Activated naive CD4-positive, alpha-beta T cell (primary cell): ENCODE measurements at places on chromosomes 4 and X.

GRCh38 chr4:145011636-145012035 is 86.4 kb downstream of the ANAPC10 start:
- no peak for DNase-seq

- DNase-seq, result no peak
Measured at GRCh38 chr4:147409350-147409749, 71.5 kb upstream of the EDNRA start.

DNA sequence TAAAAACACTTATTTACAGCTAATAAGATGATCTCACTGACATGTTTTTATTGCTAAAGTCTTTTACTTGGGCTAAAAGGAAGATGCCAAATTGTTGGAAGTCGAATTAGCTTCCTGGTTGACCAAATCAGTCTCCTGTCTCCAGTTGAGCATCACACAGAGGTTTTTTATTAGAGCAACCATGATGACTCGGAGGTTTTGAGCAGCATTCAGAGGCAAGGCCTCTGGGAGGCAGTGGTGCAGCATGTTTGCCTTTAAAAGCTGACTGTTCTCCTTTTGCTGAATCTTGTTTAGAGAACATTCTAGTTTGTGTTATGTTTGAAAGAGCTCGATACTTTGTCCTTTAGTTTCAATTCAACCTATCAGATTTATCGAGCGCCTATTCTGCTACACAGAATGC is 2.1 kb downstream of the UCHL1 start:
- DNase-seq, result no peak

- DNase-seq, result no peak
Measured at GRCh38 chr4:114562176-114562904, 36.3 kb upstream of the UGT8 start.

- DNase-seq, result no peak
Measured at GRCh38 chr4:15020502-15021286, 18.4 kb downstream of the CPEB2 start.

GRCh38 chr4:88216395-88216794 is 58.0 kb upstream of the ABCG2 start:
- no peak for DNase-seq

- DNase-seq, result no peak
Measured at GRCh38 chr4:93746031-93746430, 82.5 kb upstream of the ATOH1 start.

DNA sequence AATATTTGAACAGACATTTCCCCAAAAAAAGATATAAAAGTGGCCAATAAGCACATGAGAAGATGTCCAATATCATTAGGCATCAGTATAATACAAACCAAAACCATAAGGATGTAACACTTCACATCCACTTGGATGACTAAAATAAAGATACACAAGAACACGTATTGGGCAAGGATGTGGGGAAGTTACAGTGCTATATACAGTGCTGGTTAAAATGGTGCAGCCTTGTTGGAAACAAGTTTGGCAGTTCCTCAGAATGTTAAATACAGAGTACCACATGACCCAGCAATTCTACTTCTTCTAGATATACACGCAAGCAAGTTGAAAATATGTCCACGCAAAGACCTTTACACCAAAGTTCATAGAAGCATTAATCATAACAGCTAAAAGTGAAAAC is 58.9 kb downstream of the HAUS3 start:
- DNase-seq, result no peak

DNA sequence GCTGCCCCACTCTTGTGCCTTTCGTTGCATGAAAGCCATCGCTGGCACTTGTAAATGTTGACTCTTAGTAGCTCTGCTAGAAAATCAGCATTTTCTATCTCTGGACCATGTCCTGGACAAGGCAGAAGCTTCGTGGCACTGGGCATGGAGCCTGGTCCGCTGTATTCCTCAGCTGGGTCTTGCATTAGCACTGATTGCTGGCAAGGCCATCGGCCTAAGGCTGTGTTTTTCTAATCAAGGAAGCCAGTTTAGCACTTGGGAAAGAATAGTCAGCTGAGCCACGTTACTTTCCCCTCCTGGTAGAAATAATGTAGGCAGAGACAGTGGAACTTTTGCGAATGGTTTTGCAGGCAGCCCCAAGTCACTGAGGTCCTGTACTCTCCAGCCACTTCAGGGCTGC is 180.2 kb upstream of the EOLA2 start:
- no peak for DNase-seq

GRCh38 chrX:57289089-57289488 is 2.6 kb downstream of the FAAH2 start:
- no peak for DNase-seq

DNA sequence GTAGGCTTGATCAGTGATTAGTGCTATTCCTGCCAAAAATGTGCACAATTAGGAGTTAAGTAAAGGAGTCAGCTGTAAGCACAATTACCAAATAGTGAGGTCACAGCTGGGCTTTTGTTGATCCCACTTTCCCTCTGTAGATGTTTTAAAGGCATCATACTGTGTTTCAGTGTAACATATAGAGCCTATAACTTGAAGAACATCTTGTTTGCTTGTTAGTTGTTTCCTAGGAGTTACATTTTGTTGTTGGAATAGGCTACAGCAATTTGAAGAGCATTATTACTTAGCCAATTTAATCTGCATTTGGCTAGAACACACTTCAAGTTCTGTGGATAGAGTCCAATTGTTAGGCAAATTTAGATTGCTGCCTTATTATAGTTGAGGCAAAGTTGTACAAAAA is 210.7 kb upstream of the MAD2L1 start:
- DNase-seq, result no peak

- DNase-seq, result no peak
Measured at GRCh38 chrX:13770013-13770535, 35.5 kb downstream of the OFD1 start.

- no peak for DNase-seq
Measured at GRCh38 chrX:131277543-131278136, 11.5 kb downstream of the IGSF1 start.

- no peak for DNase-seq
Measured at GRCh38 chrX:69365349-69365748, 138.8 kb upstream of the NALF2 start.

DNA sequence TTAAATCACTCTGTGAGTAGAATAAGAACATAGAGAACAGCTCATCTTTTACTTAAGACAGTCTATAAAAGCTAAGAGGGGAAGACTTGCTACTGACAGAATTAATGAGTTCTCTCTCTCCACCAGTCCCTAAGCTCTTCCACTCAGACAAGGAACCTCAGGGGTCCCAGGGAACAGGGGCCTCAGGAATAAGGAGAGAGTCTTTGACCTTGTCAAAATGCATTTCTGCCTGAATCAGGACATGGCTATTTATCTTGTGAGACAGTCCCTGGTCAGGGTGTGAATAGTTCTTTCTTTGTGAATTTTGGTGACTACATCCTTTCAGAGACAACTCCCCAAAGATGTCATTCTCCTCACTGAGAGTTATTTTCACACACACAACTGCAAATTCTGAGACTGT is 218.7 kb upstream of the HS3ST1 start:
- no peak for DNase-seq

DNA sequence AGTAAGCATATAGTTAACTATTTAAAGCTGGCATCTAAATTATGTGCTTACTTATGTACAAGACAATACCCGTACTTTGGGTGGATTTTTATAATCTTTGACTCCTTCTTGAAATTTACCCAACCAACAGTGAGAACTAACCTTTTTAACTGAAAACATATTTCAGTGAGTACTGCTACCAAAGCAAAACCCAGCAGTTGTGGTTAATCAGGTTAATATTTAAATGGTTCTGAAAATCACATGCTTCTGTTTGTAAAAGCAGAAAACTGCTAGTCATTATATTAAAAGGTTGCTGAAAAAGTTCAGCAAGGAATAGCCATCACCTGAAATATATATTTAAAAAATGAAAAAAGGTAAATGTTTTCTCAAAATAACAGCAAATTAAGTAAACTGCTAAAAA is 20.0 kb downstream of the UBE2D3 start:
- no peak for DNase-seq

GRCh38 chrX:123223859-123224258 is 39.8 kb downstream of the GRIA3 start:
- no peak for DNase-seq

DNA sequence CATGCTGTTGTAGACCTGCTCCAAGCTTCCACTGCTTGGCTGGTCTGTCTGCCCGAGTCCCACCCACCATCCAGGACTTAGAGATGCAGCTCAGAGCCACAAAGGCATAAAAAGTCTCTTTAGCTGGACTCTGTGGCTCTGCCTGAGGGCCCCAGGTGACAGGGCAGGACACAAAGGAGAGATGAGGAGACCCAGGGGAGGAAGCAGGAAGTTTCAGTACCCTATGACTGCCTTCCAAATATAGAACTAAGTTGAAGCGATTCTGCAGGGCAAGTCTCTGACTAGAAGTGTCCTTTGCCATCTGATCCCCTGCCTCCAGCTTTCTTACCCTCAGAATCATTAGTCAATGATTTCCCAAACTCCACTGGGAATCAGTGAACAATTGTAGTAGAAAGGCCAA is 11.2 kb upstream of the CXCR3 start:
- no peak for DNase-seq

DNA sequence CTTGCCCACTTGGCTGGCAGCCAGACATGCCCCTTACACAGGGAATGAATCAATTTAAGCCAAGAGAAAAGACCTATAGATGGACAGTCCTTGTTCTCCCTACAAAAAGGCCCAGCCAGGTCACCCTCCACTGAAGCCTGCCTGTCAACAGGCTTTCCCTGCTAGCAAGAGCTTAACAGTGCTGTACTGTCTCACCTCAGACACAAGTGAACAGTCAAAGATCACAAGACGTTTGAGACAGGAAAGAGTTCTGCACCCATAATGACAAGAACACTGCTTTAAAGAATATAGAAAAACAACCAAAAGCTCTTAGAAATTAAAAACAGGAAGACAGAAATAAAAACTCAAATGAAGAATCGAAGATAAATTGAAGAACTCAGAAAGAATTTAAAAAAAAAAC is 4.6 kb downstream of the RNF175 start:
- no peak for DNase-seq

DNA sequence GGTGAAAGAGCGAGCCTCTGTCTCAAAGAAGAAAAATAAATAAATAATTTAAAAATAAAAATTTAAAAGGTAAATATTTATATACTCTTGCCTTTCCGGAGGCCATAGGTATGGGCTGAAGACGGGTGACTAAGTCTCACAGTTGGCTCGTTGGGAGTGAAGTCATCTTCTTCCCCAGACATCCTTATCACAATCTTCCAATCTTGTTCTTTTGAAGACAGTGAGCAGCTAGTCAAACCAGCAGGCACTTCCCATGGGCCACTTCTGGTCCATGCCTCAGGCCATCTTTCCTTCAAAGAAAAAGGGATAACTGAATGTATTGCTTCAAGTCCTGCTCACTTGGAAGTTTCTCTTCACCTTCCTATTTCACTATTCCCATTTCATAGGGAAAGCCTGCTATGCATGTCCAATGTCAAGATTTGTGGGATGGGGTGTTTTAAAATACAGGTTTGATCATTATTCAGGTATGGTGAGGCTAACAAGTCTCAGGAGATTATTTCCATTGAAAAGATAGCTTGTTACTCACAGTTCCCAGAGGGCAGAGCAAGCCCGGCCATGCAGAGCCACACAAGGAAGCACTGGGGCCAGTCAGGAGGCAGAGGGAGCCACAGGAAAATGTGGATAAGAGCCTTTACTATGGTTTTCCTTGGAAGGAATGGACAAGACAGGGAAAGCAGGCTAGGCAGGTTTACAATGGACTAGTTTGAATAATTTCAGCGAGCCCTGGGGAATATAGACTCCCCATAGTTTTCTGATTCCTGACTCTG is 33.3 kb upstream of the VCX2 start:
- DNase-seq, result no peak

GRCh38 chrX:105973387-105973739 is 65.2 kb downstream of the SERPINA7 start:
- no peak for DNase-seq

- no peak for DNase-seq
Measured at GRCh38 chr4:141731481-141731880, 95.1 kb downstream of the IL15 start.

DNA sequence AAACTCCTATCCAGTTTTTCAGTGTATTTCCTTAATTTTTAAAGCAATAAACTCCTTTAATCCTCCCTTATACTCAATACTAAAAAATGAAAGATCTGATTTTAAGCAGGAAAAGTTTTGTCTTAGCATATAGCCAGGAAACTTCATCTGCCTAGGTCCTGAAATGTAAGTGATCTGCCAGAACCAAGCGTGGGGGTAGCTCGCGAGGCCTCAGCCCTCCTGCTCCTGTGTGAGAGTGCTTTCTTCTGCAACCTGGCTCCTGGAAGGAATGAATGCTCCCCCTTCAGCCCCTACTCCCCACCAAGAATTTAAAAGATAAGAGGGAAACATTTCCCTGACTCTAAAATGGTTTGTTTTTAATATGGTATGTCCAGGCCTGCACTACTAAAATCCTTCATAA is 160.1 kb downstream of the CBR4 start:
- DNase-seq, result no peak

DNA sequence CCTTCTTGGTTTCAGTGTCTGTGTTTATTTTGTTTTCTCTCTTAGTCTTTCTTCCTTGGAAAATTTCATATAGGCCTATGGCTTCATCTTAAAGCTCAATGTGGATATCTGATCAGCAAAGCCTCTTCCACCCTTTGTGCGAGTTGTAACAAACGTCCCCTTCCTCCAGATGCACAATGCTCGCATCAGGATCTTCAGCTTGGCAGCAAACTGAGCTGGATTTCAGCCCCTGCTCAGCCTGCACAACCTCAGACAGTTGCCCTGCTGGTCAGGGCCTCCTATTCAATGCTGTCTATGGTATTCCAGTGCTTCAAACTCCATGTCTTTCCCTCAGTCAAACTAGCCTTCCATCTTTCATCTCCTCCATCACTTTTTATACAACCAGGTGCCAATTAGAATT is 309.4 kb downstream of the ARHGAP24 start:
- no peak for DNase-seq

GRCh38 chr4:139800082-139800481 is 134.5 kb downstream of the MGST2 start:
- DNase-seq, result no peak

DNA sequence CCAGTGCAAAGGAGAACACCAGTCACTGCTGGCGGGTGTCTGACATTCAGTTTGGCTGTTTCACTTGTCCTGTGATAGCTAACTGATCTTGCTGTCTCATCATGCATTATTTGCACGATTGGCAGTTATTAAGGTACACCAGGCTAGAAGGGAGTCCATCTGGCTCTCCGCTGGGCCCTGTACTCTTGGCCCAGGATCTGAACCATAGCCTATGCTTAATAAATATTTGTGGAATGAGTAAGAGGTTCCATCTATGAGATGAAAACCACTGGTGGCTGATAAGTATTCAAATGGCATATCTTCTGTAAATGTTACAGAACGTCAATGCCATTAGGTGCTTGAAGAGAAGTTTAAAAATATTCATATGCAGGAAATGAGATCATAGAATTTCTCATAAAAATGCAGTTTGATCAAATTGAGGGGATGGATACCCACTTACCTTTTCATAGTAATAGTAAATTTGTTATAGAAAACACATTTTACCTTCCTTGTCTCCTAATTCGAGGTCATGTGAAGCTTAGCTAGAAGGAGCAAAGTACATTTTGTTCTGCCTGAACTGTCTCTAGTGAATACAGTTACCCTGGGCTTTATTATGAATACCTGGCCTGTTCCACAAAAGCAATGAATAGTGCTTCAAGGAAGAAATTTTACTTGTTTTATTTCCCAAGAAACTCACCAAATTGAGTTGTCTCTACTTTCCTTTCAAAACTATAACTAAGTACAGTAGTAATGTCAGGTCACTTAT is 213.5 kb downstream of the CBR4 start:
- no peak for DNase-seq
